ENCODE measurements at places on chromosomes 5 and 9. TPM values are rescaled to one million over a fixed set of nuclear protein-coding genes. Genes with fewer than 3 reads are reported as not detected.

DNA sequence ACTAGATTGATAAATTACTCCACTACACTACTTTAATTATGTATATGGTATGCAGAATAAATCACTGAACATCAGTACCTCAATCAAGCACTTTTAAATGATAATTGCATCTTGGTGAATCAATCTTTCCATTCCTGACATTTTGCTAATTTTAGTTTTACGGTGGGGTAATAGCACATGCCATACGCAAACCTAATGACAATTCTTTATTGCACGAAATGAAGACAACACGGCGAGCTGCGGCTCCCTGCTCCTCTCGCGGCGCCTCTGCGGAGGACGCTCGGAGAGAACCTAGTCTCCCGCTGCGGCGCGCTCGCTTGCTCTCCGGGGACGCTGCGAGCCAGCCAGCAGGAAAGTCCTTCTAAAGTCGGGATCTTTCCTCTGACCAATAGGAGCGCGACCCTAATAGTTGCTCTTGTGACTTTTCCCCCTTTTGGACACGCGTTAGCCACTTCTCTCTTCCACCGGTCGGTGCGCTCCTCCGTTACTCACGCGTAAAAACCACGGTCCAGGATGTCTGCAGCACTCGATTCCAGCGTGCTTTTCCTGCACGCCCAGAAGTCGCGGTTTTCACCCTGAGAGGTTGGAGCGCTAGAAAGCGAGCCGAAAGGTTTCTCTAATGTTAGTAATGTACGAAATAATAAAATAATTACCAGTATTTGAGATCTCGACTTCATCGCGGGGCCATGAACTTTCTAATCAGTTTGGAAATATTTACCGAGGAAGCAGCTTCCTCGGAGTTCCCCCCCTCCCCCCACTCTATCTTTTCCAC lies 1.0 kb upstream of the MEF2C start:
- H3K4me3 ChIP-seq: peak overlapping the region; percentile 75
- H3K4me1 ChIP-seq: peaks cover 3% of the 10 kb centered on the region
- peak overlapping the region; percentile 95 for H3K27ac ChIP-seq
- no peaks in the 10 kb centered on the region for H3K36me3 ChIP-seq
- no peaks in the 10 kb centered on the region for H3K27me3 ChIP-seq

Gene FCN1
- not detected for total RNA-seq

Gene PCDHA1
- not detected for total RNA-seq

Gene GADD45G
- total RNA-seq: 4.6 TPM

Data from ascending aorta (tissue), 2 donors.